ENCODE measurements at places on chromosomes 7 and 10.

GRCh38 chr10:106083572-106083971 lies 1080.9 kb downstream of the SORCS1 start:
- DNase-seq, result no peak

- DNase-seq, result no peak
These were observed 75.8 kb upstream of the PAX2 start for GRCh38 chr10:100669616-100670015.

DNA sequence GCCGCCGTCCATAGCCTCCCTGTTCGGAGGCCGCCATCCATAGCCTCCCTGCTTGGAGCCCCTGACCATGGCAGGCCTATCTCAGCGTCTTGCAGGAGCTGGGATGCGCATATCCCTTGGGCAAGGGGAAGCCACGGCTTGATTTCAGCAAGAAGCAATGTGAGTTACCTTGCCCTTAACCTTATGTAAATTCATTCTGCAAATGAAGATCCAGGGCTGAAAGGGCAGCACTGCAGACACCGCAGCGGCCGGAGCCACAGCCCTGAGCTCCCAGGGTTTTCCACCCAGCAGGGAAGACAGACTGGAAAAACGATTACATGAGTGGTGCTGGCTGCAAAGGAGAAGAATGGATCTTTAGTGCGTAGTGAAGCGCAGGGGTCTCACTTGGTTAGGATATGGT lies 95.8 kb downstream of the SEC61G start:
- no peak for DNase-seq

DNA sequence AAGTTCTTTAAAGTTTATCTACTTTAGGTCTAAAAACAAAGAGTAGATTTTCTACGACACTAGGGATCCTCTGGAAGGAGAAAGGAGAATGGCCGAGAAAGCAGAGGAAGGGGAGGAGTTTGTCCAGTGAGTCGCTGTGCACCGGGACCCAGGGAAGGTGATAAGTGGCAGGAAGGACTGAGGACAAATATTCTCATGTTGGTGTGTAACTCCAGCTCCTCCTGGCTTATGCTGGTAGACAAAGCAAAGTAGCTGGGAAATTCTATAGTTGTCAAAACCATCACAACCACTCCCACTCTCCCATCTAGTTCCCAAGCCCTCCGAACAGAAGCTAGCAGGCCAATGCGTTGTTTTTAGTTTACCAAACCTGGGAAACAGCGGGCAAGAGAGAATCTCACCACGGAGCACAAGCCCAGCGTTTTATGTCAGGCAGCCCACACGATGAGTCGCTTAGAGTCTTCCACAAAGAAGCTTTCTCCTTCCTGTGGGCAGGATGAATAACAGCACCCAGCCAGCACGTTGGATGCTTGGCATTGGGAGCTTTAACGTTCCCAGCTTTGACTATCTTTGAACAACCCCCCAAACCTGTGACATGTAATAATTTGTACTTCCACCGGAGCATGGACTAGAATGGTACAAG lies 32.9 kb upstream of the JCAD start:
- no peak for DNase-seq

DNA sequence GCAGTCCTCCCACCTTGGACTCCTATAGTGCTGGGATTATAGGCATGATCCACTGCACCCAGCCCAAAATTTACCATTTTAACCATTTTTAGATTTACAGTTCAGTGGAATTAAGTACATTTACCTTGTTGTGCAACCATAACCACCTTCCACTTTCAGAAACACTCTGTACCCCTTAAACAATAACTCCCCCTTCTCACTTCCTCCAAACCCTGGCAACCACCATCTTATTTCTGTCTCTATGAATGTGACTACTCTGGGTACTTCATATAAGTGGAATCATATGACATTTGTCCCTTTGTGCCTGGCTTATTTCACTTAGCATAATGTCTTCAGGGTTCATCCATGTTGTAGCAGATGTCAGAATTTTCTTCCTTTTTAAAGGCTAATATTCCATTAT lies 33.6 kb downstream of the SUFU start:
- DNase-seq, result no peak

DNA sequence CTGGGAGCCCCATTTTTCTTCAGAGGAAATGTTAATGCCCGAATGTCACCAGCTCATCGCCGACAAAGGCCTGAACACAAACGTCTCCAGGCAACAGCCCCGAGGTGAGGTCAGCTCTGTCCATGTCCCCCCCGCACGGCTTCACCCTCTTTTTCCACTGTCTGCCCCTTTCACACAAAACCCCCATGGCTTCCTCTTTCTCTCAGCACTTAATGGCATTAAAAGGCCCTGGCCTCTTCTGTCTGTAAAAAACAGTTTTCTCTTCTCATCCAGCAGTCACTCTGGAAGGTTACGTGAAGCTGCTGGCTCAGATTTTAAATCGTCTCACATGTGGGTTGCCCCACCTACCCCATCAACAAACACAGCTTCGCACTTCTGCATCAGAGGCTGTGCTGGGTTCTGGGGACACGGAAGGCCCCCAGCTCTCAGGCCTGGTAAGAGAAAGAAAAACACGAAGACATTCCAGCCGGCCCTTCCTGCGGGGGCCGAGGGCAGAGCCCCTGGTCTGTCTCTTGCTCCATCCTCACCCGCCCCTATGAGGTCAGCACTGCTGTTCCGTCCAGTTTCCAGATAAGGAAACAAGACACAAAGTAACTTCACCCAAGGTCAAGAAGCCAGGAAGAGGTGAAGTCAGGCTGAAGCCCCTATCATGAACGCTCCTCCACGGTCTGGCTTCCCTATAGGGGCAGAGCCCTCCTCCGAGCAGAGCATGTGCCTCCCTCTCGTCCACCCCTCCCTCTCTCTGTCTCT lies 91.1 kb upstream of the PDGFA start:
- DNase-seq, result no peak

GRCh38 chr10:103547391-103547946 lies 54.0 kb downstream of the NEURL1 start:
- no peak for DNase-seq

- DNase-seq, result no peak
These were observed 480.6 kb downstream of the DNAJB6 start for GRCh38 chr7:157817433-157817832.

Data from SK-N-MC (cell line).